GM10248 (cell line): ENCODE measurements at places on chromosomes 11 and 22.

DNA sequence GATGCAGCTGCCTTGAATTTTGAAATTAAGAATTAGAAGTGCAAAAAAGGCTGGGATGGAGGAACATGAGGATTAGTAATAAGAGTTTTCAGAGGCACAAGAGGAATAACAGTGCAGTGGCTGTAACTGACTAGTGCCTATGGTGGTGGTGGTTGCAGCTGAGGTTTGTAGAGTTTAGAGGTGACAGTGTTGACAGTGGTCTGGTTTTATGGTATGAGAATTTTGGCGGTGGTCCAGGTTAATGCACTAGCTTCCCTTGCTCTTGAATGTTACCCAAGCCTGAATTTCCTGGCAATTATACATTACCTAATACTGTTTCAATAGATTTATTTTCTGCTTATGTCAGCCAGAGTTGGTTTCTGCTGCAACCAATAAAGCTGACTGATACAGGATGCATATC lies 112.8 kb upstream of the C11orf87 start:
- DNase-seq: no peak

GRCh38 chr11:17389957-17390649 lies 1.6 kb upstream of the KCNJ11 start:
- no peak for DNase-seq

DNA sequence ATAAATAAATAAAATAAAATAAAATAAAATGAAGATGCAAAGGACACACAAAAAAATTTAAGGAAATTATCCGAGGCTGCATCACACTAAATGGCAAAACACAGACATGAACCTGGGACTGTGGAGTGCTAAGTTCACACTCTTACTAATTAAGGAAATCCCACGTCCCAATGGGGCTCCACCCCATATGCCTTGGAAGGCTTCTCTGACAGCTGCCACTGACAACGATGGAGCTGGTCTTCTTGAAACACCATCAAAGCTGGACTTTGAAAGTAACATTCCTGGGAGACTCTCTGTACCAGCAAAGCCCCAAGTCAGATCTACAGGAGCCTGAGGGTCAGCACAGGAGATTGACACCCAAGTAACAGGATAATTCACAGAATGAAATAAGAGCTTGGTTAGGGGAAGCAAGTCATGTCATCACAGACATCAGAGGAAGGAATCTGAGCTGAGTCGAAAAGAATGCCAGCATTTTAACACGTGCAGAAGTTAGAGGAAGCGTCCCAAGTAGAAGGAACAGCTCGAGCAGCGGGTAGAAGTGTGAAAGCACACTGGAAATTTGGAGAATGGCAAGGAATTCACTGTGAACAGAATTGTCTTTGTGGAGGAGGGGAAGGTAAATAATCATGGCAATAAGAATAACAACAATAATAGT lies 13.8 kb downstream of the TPST2 start:
- DNase-seq: no peak

DNA sequence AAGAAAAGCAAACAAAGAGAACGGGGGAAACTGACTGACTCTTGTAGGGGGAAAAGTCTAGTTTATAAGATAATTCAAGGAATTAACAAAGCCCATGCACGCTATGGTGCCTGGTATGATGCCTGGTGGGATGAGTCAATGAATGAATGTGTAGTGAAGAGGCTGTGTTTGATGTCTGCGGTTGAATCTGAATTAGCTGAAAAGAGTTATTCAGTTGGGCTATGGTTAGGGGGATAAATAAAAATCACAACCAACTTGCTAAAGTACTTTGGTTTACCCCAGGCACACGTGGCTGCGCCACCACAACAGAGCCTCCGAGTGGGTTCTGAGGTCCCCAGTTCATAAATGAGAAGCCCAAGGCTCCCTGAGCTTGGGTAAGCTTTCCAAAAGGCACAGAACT lies 369.3 kb upstream of the SYN3 start:
- DNase-seq: no peak

DNA sequence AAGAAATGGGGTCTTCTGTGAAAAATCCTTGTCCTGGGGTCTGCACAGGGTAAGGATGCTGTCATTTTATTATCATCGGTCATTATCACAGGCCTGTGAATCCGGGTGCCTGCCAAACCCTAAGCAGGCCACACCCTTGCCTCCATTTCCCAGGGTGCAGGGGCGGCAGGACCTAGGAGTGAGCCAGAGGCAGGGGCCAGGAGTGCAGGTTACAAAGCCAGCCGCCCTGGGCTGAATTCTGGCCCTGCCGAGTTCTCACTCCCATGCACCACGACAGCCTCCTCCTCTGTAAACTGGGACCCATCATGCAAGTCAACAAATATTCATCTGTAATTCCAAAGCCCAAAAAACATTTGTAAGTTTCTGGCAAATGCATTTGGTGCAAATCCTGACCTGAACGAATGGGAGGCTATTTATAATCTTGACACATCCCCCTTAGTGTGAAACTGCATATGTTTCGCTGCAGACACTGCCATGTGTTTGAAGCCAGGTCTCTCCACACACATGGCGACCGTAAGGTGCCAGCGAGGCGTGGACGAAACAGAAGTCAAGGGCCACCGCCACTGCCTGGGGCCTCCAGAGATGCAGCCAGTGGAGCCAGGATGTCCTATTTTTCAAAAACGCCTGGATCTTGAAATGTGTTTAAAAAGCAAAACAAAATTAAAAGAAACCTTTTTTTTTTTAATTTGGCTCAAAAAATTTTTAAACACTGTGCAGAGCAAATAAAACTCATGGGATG lies 6.7 kb downstream of the CD5 start:
- no peak for DNase-seq

GRCh38 chr22:30178181-30179126 lies 68.1 kb downstream of the LIF start:
- DNase-seq: no peak

DNA sequence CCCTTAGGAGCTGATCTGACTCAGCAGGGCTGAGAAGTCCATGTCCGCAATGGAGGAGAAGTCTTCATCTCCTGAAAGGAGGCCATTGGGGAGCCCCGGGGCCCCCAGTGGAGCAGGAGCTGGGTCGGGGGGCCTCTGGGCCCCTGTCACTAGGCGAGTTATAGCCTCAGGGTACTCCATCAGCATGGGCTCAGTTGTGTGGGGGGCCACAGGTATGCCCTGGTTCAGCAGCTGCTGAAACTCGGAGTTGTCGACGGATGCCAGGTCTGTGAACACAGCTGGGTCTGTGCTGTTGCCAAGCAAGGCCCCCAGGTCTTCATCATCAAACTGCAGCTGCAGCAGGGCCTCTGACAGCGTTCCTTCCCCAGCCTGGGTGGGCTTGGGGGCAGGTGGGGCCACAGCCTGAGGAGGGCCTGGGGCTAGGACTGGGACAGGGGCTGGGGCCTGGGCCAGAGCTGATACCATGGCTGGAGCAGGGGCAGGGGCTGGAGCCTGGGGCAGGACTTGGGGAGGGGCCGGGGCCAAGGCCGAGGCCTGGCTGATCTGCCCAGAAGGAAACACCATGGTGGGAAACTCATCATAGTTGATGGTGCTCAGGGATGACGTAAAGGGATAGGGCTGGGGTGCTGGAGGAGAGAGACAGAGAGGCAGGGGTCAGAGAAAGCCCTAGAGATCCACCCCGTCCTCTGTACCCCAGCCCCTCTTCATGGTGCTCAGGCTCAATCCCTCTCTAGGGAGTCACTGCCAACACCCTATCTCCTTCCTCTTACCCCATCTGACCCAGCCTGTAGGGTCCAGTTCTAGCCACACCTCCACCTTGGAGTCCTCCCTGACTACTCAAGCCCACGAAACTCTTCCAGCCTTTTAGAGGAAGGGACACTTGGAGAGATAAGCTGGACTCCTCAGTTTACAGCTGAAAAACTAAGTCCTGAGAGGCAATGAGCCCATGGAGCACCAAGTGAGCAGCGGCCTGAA lies 8.1 kb downstream of the RELA start:
- DNase-seq: no peak
